M059J (cell line): ENCODE measurements at places on chromosomes 2 and 18.
A peak's percentile ranks its signal among the peaks of the same experiment; 100 is the strongest.

DNA sequence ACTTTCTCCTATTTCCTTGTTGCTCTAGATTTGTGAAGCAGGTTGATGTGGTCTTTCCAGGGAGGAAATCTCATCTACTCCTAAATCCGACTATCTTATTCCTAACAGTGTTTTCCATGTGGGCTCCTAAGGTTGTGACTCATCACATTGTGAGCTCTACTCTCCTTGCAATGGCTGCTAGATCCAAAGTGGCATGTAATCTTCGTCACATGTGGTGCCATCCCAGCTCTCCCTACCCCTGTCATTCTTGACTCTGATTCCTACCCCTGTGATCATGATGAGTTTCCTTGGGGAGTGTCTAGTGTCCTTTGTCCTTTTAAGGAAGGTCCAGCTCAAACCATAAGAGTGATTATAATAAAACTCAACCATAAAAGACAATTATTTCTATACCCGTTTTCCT lies 47.3 kb upstream of the GULP1 start:
- peak; percentile 63 for DNase-seq

DNA sequence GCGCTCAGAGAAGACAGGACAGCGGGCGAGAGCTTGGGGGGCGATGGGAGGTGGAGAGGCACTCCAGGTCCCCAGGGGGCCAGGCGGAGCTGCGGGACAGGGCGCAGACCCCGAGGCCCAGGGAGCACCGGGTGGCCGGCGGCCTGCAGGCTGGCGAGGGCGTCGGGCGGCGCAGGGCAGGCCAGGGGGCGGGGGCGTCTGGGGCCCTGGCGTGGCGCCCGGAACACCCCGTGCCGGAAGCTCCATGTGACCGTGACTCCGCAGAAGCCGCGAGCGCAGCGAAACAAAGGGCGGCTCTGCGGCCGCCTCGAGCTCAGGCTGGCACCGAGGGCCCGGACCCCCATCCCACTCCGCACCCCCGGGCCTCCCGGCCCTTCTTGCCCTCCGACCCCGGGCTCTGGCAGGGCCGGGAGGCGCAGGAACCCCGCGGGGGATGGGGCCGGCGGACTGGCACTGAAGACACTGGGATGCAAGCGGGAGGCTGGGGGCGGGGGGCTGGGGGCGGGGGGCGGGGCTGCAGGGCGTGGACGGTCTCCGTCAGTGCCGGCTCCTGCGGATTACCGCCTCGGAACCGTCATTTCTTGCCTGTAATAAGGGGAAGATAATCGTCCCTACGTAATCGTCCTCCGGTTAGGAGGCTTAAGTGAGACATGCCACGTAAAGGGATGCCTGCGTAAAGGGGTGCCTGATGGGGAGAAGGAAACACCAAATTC lies 19.1 kb downstream of the SH2D6 start:
- peak; percentile 70 for DNase-seq

GRCh38 chr2:212667751-212668316 lies 129.2 kb upstream of the ERBB4 start:
- no peak for DNase-seq

GRCh38 chr2:1767939-1768691 lies 23.8 kb upstream of the PXDN start:
- DNase-seq = no peak

DNA sequence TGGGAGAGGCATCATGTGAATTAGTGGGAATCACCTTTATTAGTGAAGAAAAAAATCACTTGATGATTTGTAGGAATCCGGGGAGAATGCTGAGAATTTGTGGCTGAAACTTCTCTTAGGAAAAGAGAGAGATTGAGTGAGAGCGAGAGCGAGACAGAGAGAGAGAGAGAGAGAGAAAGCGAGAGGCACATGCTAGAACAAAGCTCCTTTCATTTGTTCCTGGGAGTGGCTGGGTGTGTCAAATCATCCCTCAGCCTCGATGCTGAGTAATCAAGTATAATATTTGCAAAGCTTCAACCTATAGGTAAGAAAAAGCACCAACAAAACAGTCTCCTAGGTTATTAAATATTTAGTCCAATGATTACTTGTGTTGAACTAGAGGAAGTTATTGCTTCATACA lies 4.4 kb upstream of the SERPINB5 start:
- no peak for DNase-seq

- DNase-seq = peak; percentile 59
Measured at GRCh38 chr18:12233378-12233777, 20.8 kb upstream of the CIDEA start.

- DNase-seq = no peak
Measured at GRCh38 chr18:46096651-46097300, 1.3 kb downstream of the ATP5F1A start.

GRCh38 chr2:96695602-96696001 lies 44.3 kb downstream of the LMAN2L start:
- no peak for DNase-seq

DNA sequence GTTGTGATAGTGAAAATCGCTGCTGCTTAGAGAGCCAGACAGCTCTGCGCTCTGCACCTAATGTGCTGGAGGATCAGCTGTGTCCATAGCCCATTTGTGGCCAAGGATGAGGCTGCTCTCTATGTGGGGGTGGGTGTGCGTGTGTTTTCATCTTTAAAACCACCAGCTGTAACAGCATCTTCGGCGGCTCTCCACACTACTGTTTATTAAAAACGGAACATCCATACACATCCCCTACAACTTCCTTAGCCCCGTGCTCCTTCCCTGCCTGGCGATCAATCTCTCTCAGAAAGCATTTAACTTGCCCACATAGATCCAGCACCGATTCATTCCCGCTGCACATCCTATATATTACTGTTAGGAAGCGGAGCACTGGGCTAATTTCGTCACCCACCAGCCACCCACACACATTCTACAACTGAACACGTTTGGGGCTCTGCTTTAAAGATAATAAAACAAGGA lies 1.6 kb downstream of the CELF4 start:
- DNase-seq = no peak

DNA sequence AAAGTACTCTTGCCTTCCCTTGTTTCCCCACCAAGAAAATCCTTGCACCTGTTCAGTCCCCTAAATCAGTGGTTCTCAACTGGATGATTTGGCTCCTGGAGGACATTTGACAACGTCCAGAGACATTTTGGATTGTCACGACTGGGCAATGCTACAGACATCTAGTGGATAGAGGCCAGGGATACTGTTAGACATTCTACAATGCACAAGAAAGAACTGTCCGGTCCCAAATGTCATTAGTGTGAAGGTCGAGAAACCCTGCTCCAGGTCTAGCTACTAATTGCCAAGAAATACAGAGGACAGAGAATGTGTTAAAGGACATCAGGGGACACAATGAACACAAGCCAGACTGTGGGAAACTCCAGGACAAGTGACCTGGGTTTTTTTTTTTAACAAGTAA lies 60.0 kb downstream of the LRP2 start:
- no peak for DNase-seq

DNA sequence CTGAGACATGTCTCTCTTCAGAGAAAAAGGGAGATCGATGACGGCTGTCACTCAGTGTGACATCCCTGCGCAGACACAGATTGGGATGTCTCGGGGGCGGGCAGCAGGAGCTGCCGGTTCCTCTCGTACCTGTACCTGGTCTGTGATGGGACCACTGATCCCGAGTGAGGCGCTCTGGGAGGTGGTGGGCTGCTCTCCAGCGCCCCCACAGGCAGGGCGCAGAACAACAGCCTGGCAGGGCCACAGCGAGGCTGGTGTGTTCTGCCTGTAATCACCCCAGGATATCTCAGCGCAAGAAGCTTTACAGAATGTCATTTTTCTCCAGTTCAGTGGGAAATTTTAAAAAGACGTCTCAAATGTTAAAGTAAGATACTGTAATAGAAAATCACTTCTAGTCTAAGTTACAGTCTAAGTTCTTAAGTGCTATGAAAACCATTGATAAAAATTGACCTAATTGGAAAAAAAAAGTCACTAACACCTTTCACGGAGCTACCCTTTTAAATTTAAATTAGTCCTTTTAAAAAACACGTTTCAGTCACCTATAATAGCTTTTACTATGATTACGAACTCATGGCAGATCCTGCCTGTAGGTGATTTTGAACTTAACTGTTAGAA lies 189.8 kb downstream of the SNTG2 start:
- DNase-seq = no peak

DNA sequence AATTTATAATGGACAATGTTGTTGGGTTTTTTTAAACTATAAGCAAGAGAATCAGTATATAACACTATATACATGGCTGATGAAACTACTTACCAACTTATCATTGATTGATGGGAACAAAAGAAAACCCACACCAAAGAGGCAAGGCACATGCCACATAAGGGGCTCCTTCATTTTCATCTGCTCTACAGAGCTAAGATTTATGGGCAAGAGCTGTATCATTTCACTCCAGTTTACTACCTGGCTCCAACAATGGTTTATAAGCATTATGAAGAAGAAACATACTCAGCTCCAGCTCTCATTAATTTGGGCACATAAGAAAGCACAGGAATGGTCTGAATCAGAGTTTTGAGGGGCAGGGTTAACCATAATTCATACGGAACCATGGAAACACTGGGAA lies 283.3 kb downstream of the AGPS start:
- no peak for DNase-seq

DNA sequence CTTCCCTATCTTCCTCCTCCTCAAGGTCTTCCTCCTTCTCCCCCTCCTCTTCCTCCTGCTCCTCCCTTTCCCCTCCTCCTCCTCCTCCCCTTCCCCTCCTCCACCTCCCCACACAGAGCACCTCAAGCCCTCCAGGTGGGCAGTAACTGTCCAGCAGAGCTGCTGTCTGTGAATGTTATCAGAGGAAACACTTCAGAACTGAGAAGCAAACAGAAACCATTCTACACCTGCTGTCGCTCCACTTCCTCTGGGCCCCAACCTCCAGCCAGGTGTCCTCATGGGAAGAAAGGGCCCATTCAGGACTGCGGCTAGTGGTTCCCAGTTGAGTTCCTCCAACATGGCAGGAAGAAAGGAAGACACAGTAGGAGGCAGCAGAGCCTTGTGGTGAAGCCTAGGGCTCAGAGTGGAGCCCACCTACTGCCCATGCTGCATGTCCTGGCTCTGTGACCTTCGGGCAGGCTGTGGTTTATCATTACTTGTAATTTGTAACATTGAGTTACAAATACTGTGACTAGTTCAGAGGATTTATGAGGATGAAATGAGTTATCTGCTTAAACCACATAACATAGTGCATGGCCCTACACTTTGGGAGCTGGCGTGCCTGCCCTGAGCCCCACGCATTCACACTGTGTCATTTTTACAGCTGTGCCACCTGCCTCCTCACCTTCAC lies 165.9 kb upstream of the ID2 start:
- DNase-seq = no peak

DNA sequence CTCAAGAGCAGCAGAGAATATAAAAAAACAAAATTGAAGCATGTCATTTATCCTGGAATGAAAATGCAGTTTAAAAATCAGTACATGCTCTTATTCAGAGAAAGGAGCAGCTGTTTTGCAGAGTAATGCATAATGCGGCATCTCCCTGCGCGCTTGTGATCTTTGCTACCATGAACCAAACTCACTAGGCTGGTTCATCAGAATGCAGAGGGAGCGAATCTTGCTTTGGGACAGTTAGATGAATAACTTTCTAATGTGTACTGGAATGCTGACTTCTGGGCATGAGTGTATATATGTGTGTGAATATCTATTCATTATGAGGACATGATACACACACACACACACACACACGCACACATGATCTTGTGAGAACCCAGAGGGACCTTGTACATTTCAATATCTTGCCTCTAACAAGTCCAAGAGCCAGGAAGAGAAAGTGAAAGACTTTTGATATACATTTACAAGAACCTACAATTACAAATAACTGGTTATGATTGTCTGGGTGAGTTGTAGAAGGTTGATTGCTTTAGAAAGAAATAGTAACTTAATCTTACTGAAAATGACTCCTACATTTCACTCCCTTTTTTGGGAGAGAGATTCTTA lies 54.1 kb upstream of the THOC1 start:
- no peak for DNase-seq

GRCh38 chr2:9306911-9307310 lies 100.3 kb downstream of the ASAP2 start:
- DNase-seq = no peak

DNA sequence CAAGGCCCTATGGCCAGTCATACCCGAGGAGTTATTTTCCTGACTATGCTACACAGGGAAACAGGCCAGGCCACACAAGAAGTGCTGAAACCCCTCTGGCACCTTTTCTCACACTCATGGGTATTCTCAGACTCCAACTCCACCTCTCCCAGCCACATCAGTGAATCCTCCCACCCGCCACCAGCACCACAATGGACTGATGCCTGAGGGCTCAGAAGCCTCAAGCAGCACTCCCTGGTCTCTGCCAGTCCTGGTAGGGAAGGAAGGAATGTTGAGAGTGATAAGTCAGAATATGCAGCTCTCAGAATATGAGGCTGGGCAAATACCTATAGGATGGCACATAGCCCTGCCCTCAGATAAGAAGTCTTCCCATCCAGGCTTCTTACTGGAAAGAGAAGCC lies 391.1 kb downstream of the ALK start:
- DNase-seq = peak; percentile 81

DNA sequence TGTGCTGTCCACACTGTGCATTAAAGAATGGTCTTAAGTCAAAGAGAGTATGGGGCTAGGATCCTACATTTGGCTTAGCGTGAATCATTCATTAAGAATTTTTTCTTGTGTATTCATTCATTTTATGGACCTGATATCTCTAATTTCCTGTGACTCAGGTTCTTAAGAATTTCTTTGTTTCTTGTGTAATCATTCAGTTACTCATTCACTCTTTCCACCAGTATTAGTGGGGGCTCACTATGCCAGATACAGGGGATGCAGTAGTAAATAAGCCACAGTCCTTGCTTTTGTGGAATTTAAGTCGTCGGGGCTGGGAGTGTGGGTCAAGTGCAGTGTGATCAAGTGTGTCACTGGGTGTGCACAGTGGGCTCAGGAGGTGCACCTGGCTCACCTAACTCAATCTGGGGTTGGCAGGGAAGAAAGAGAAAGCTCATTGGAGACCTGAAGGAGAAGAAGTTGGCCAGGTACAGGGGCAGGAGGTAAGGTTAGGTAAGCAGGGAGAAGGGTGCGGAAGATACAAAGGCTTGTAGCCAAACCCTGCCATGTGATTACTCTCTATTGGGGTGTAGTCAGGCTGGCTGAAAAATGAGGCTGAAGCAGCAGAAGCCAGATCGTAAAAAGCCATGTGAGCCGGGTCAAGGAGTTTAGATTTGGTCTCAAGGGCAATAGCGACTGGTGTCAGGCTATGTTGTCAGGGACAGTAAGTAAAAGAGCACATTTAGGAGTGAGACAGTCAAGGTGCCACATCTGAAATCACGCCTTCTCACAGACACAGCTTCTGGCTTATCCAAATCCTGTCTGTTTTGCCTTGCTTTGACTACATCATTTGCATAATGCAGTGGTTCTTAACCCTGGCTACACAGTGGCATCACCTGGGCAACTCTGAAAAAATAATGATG lies 67.2 kb downstream of the KCTD1 start:
- DNase-seq = peak; percentile 96

GRCh38 chr2:154324601-154325000 lies 373.9 kb upstream of the KCNJ3 start:
- no peak for DNase-seq

- peak; percentile 59 for DNase-seq
Measured at GRCh38 chr2:20224716-20225293, at the start of gene SDC1. Gene SDC1 (minus strand): TSS chr2:20225130. CDS start chr2:20224867, 263 bp downstream.

GRCh38 chr2:237570776-237571335 lies 4.5 kb downstream of the PRLH start:
- no peak for DNase-seq

GRCh38 chr18:25175558-25176517 lies 176.1 kb downstream of the ZNF521 start:
- DNase-seq = no peak

- DNase-seq = no peak
Measured at GRCh38 chr2:239179851-239180371, 220.9 kb downstream of the HDAC4 start.

- DNase-seq = peak; percentile 77
Measured at GRCh38 chr18:24731981-24732380, 271.5 kb downstream of the HRH4 start.
